ENCODE measurements at places on chromosomes 1 and 21. TPM values are rescaled to one million over a fixed set of nuclear protein-coding genes. Genes with fewer than 3 reads are reported as not detected.

Gene RGS1
- total RNA-seq: 0.16 TPM

Gene IVL
- not detected for total RNA-seq

Gene TNFRSF9
- total RNA-seq: not detected

Gene CA6
- total RNA-seq: 0.26 TPM

Gene RORC
- 0.03 TPM for total RNA-seq

Gene KRTAP7-1
- total RNA-seq: not detected

Gene TDRD5
- total RNA-seq: 0.05 TPM

Gene KCNK2
- total RNA-seq: 2.0 TPM

Gene SLC35F3
- 0.03 TPM for total RNA-seq

Gene HSD3B1
- total RNA-seq: not detected

Gene COL9A2
- total RNA-seq: 0.63 TPM

Gene DPT
- not detected for total RNA-seq

Gene NTMT2
- total RNA-seq: not detected

Gene ESPN
- 0.96 TPM for total RNA-seq

Gene CACNA1S
- 0.05 TPM for total RNA-seq

Gene FAAH
- total RNA-seq: 2.1 TPM

Gene TCHH
- 0.27 TPM for total RNA-seq

Gene CYP4Z1
- total RNA-seq: not detected

Gene HPDL
- total RNA-seq: not detected

Measured in SK-MEL-5 (cell line).